Sigmoid colon (tissue), 7 donors: ENCODE measurements at places on chromosomes 5 and 9. TPM values are rescaled to one million over a fixed set of nuclear protein-coding genes. Genes with fewer than 3 reads are reported as not detected.

DNA sequence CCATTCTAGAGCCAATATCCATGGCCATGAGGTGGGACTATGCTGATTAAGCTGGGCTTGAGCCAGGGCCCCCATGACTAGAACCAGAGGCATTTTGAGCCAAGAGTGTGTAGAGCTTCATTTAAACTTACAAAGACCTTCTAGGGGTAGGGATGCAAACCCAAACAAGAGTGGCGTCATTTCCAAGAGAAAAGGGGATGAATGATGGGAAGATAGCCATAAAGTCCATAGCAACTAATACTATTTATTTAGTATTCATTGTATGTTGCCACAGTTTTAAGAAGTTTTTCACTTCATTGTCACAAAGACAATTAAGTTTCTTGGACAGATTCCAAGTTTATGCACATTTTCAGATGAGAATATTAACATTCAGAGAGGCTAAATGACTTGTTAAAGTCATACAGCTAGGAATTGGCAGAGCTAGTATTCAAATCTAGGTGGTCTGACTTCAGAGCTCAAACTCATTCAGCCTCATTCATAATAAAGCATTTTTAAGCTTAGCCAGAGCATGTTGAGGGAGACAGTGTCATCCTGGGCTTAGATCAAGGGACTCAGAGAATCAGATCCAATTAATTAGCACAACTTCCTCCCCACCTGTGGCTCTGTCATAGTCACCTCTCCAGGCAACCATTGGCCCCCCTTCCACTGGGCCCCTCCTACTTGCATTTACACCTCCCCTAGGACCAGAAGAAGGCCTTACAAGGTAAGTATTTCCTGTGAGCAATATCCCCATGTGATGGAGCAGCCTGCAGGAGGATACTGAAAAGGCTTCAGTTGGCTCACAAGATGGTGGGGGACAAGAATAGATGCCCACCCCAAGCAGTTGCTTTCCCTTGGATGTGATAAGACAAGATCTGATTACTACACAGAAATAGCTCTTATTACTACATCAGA lies 95.0 kb upstream of the PCSK1 start:
- DNase-seq: no peak

DNA sequence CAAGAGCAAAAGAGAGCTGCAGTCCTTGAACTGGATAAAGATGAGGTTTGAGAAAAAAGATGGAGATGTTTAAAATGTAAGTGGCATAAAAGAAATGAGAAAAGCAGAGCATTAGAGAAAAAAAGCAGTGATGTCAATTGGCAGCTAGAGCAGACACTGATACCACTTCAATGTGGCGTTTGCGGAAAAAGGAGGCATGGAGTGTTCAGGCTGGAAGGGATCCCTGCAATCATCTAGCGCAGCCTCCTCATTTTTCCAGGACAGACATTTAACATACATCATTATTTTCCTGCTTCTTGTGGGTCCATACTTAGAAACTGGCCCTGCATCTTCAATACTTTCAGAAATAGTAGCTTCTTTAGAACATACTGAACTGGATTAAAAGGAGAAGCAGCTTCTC lies 563.8 kb downstream of the PTPRD start:
- no peak for DNase-seq

- DNase-seq: no peak
These were observed 225.6 kb downstream of the SPOCK1 start for GRCh38 chr5:137273511-137273910.

DNA sequence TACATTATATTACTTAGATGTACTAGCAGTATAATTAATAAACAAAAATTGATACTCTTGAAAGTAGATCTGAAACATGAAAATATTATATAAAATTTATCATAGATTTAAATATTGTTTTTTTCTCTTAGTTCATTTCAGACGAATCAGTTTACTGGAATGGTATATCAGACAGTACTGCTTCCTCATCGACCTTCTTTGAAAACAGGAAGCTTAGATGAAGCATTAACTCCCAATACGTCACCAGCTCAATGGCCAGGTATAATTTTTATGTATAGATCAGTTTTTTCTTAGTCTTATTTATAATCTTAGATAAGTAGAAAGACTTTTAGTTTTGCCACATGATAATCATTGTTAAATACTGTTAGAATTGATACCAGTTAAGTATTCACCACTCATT lies 106.3 kb downstream of the DMXL1 start:
- no peak for DNase-seq

CMYA5 gene
- 0.54 TPM for polyA plus RNA-seq
